ENCODE measurements at places on chromosomes 16 and 17.

- no peak for DNase-seq
These were observed 959 bp upstream of the ANKRD13B start for GRCh38 chr17:29591737-29592608.

DNA sequence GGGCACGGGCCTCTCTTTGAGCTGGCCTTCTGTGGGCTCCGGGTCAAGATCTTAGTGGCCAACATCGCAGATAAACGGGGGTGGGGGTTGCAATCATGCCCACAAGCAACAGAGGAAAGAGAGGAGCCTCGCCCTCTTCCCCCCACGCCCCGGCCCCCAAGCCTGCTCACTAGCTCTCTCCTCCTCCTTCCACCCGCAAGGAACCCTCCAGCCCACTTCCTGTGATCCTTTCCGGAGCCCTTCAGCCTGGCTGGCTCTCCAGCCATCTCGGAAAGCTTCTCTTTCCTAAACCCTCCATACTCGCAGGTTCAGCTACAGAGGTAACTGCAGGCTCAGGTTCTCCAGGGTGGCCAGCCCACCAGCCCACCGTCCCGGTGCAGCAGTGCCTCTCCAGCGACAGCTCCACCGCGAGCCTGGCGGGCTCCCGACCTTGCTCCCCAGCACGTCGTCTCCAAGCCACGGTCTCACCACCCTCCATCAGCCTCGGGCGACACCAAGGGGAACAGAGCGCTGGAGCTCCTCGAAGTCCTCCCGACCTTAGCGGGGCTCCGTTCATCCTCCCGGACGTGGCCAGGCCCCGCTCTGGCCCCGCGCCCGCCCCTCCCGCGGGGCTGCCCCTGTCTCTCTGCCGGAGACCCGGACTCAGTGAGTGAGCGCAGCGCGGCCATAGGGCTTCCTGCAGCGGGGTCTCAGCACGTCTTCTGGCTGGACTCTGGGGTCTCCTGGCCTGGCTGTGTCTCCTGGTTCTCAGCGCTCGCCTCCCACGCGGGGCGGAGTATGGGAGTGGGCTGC lies 12.9 kb upstream of the ODF4 start:
- DNase-seq: peak; percentile 12

- peak; percentile 83 for DNase-seq
These were observed at the start of gene UBALD1 for GRCh38 chr16:4614571-4615383. Gene UBALD1, minus strand, starts transcription at chr16:4614888. Its CDS starts 91 bp downstream, at chr16:4614797.

DNA sequence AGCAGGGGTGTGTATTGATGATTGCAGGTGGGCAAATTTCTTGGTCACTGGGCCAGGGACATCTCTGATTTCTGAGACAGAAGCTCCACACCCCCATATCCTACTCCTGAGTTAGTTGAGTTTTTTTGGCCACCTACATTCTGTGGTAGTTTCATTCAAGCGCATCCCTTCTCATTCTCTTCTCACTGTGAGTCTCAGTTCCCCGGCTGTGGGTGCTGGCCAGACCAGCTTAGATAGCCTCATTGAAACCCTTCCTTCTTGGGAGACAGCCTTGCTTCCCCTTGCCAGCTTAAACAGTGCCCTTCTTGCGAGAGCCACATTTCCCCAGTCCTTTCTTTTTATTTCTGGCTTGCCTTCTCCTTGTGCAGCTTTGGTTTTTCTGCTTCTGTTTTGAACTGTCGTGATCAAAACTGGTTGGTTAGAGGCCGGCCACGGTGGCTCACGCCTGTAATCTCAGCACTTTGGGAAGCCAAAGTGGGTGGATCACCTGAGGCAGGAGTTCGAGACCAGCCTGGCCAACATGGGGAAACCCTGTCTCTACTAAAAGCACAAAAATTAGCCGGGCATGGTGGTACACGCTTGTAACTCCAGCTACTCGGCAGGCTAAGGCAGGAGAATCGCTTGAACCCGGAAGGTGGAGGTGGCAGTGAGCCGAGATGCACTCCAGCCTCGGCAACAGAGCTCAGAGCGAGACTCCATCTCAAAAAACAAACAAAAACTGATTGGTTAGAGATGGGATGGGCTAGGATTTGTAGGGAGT lies 2.8 kb downstream of the GPT2 start:
- no peak for DNase-seq

GRCh38 chr17:81468111-81468769 lies 44.4 kb downstream of the ACTG1 start:
- no peak for DNase-seq

- peak; percentile 85 for DNase-seq
These were observed 10.6 kb downstream of the CNTD1 start for GRCh38 chr17:42809250-42809649.
